ENCODE measurements at places on chromosomes 12 and 14.
A peak's percentile ranks its signal among the peaks of the same experiment; 100 is the strongest.

GRCh38 chr14:105196265-105196960 lies 15.3 kb upstream of the NUDT14 start:
- DNase-seq: no peak

DNA sequence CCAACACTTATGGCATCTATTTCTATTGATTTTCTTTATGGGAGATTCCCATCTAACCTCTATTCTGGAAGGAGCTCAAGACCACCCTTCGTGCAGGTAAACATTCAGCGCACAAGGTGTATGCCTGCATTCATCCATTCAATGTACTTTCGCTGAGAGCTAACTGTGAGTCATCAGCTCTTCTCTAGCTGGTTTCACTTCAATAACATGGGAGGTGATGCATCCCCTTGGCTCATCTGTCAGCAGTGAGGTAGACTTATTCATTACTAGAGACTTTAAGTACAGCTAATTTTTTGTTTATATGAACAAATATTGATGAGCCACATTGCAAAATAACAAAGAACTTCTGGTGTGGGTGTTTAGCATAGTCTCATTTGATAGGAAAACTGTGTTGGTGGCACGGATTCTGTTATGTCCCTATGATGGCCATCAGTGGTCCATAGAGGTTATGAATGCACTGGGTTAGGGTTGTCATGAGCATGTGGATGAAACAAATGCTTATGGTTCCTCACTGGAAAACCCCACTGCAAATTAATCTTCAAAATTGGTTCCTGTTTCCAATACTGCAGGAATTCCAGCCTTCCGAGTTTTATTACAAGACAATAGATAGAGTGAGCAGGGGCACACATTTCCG lies 1151.0 kb downstream of the BCL11B start:
- no peak for DNase-seq

GRCh38 chr12:101459642-101460346 lies 15.3 kb upstream of the SPIC start:
- DNase-seq: no peak

GRCh38 chr14:46377305-46377704 lies 274.3 kb downstream of the RPL10L start:
- no peak for DNase-seq

GRCh38 chr14:73663548-73664212 lies 18.9 kb downstream of the DNAL1 start:
- no peak for DNase-seq

DNA sequence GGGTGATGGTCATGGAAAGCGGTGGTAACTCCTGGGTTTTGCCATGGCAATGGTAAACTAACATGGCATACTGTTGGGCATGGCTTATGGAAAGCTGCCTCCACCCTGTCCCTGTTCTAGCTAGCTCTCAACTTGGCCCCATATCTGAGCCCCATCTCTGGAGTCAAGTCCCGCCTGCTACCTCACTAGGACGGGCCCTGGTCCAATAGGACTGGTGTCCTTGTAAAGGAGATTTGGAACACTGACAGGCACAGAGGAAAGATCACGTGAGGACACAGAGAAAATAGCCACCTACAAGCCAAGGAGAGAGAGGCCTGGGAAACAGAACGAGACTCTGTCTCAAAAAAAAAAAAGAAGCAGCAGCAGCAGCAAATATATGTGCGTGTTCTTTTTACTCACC lies 59.8 kb downstream of the RNFT2 start:
- no peak for DNase-seq

DNA sequence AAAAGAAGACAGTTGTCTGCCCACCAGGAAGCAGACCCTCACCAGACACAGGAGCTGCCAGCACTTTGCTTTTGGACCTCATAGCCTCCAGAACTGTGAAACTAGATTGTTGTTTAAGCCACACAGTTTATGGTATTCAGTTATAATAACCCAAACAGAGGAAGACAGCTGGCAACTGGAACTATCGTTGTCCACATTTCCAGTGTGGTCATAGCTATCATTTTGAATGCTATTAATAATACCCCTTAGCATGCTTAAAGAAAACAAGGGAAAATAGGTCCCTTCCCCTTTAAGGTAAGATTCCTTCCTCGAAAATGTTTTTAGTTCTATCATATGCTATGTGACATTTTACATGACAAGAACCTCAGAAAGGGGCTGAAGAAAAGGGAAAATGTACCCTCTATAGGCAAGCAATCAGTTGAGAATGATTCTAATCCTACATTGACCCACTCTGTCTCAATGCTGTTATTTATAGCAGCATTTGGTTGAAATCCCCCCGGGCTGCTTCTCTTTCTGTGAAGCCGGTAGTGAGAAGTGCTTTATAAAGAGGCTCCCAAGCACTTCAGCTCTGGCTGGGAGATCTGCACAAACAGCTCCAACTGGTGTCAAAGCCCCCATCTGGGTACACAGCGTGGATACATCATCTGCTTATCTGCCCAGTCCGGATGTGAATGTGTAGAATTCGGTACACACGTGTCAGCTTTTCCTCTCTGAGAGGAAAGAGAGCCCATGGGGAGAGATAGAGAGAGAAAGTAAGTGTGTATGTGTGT lies 221.2 kb upstream of the FLRT2 start:
- no peak for DNase-seq

GRCh38 chr12:66013224-66013623 lies 117.3 kb downstream of the LLPH start:
- no peak for DNase-seq

- DNase-seq: no peak
Observed at GRCh38 chr12:54759751-54760150, 94.6 kb upstream of the MUCL1 start.

DNA sequence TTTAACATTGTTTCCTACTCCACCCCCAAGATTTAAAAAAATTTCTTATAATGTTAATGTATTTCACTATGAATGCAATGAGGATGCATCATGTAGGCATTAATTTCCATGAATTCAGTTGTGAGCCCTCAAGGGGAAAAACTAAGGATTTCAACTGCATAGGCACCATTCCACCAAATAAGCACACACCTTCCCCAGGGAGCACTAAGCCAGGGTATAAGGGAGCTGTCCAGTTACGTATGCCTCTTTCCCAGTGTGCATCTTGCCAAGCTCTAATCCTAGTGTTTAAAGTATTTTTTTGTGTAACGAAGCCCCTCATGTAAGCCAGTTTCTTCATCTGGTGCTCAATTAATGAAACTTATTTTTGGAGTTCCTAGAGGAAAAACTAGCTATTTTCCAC lies 6.6 kb downstream of the FERMT2 start:
- DNase-seq: no peak

GRCh38 chr12:126772171-126772864 lies 1494.7 kb upstream of the TMEM132C start:
- no peak for DNase-seq

GRCh38 chr14:100989924-100990323 lies 86.4 kb upstream of the RTL1 start:
- no peak for DNase-seq

- no peak for DNase-seq
Observed at GRCh38 chr14:105483300-105484068, 3.2 kb upstream of the CRIP1 start.

DNA sequence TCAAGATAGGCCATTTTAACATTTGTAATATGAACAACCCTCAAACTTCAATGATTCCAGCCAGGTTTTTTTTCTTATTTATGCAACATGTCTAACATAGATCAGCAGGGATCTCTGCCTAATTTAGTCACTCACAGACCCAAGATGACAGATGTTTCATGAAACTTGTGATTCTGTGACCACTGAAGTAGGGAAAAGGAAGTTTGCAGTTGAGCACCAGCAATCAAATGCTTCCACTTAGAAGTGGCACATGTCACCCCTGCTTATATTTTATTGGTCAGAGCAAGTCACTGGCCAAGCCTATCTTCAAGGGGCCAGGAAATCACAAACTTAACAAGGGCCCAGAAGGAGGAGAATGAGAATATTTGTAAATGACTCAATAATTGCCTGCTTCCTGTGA lies 150.6 kb downstream of the BCAT1 start:
- no peak for DNase-seq

DNA sequence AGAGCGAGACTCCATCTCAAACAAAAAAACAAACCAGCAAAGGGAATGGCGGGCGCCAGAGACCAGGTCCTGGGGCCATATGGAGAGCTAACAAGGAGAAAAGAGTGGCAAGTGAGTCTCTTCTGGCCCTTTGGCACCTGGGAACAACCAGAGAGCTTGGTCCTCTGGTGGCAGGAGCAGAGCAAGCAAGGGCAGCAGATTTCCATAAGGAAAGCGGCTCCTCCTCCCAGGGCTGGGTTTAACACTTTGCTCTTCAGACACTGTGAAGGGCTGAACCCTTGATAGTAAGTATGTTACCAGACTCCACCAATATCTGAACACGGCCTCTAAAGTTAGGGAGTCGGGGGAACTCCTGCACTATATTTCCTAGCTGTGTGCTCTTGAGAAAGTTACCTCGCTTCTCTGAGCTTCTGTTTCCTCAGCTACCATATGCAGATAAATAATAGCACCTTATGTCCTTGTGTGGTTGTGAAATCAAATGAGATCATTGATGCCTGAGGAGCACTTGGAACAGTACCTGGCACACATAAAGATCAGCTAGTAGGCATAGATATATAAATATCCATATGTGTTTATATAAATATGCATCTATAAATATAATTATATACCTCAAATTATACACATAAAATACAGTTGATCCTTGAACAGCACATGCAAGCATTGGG lies 33.4 kb upstream of the PLEKHG6 start:
- no peak for DNase-seq

- DNase-seq: peak; percentile 87
Observed at GRCh38 chr12:57238854-57239554, 9.5 kb downstream of the SHMT2 start.

GRCh38 chr14:89384023-89384422 lies 33.0 kb downstream of the FOXN3 start:
- DNase-seq: no peak

DNA sequence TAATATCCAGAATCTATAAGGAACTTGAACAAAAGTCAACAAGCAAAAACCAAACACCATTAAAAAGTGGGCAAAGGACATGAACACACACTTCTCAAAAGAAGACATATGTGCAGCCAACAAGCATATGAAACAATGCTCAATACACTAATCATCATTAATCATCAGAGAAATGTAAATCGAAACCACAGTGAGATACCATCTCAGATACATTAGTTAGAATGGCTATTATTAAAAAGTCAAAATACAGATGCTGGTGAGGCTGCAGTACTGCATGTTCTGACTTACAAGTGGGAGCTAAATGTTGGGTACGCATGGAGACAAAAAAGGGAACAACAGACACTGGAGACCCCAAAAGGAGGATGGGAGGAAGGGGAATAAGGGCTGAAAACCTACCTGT lies 67.1 kb downstream of the BLTP3B start:
- DNase-seq: no peak

GRCh38 chr12:19045426-19045825 lies 84.1 kb upstream of the PLEKHA5 start:
- no peak for DNase-seq

DNA sequence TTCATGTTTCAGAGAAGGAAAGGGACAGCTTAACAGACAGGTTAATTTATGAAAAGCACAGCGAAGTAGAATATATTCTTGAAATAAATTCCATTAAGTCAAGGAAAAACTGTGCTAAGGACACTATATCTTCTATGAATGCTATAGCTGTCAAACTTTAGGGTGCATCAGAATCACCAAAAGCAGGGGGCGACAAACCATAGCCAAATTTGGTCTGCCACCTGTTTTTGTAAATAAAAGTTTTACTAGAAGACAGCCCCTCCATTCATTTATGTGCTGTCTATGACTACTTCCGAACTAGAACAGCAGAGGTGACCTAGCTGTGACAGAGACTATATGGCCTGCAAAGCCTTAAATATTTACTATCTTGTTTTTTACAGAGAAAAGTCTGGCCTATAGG lies 25.9 kb downstream of the PPP4R3A start:
- no peak for DNase-seq

DNA sequence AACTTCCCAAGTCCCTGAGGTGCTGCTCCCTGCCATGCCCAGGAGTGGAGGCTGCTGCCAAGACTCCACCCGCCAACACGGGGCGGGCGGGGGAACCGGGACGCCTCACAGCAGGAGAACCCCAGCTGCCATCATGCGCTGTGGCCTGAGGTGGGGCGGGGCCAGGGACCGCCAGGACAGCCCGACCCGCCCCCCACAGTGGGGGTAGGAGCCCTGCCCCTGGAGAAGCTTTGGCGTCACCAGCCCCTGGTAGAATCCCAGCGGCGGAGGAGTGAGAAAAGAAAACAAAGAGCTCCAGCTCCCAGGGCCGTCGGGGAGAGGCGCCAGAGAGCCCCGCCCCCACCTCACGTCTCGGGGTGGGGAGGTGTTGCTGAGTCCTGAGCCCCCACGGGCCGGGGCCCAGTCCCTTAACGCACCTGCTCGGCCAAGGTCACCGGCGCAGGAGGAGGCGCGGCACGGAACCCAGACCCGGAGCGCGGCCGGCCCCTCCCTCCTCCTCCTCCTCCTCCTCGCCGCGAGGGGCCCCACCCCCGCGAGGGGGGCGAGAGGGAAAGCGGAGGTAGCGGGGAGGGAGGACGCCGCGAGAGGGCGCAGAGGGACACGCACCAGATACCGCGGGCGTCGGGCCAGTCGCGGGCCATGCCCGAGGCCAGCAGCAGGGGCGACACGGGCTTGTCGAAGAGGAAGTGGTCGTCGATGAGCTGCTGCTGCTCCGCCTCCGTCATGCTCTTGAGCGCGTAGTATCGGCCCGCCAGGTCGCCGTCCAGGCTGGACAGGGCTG lies 1.8 kb downstream of the CKB start:
- peak; percentile 33 for DNase-seq

- no peak for DNase-seq
Observed at GRCh38 chr14:68244262-68244980, 424.8 kb downstream of the RAD51B start.

DNA sequence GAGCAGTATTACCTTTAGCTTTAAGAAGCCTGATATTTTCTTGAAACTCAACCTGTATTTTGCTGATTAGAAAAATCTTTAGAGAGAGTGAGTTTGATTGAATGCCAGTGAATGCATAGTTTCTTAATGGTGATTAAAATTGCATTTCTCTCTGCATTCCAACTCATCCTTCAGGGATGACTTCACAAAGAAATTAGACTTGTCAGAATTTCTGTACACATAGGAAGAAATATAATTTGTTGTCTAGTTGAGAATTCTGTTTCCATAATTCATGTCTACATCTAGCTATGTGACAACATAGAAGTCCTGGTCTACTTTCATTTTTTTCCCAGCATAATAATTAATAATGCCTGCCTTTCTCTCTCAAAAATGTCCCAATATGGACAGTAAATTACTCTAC lies 136.6 kb downstream of the OTOGL start:
- no peak for DNase-seq

Measured in stimulated activated CD4-positive, alpha-beta T cell treated with anti-CD3 and anti-CD28 coated beads, Interleukin-1b, Interleukin-23, amount 100 ng/mL, for 1 hour (primary cell).